ENCODE measurements at places on chromosomes 1 and 21.

DNA sequence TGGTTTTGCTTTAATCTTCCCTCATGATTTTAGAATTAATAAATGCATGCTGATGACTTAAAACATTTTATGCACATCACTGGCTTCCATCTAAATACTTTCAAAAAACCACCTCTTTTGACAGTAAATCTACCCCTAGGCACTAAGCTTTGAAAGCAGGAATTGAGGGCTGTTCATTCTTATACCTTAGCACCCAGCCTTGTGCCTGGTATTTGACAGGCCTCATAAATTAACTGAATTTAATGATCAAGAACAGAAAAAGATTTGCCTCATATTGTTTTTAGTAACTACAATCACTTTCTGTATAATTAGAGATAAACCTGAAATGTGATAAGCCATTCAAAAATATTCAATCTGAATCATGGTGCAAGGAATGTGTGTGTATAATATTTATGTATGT is 108.8 kb downstream of the DPYD start:
- DNase-seq = no peak

DNA sequence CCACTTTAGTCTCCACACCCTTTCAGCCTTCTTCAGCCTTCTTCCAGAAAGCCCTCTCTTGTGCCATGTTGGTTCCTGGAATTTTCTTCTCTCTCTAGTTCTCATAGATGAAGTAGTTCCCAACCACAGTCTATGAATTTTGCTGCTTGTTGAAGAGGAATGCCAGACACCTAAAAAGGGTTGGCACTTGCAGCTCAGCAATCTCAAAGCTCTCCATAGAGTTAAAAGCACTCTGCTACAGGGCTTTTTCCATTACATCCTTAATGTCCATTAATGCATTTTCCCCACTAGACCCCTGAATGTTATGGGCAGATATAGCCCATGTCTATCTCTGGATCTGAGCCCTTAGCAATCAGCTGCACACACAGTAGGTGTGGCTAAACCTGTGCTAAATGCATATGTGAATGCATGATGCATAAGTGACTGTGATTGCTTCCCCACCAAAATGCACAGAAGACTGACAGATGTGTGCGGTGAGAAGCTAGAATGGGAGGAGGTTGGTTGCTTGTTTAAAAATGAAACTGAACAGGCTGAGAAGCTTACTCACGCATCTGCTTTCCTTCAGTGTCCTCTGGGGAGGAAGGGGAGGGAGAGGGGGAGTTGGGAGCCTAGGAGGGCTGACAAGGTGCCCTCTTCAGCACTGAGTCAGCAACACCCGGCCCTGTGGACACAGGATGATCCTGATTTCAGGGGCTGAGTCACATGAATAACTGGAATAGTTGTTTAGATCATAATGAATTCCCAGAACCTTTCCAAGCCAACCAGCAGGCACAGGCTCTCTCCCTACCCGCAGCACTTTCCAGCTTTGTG is 146.1 kb upstream of the FGGY start:
- DNase-seq = no peak

- DNase-seq = no peak
Measured at GRCh38 chr21:38151021-38151645, 105.7 kb upstream of the KCNJ15 start.

DNA sequence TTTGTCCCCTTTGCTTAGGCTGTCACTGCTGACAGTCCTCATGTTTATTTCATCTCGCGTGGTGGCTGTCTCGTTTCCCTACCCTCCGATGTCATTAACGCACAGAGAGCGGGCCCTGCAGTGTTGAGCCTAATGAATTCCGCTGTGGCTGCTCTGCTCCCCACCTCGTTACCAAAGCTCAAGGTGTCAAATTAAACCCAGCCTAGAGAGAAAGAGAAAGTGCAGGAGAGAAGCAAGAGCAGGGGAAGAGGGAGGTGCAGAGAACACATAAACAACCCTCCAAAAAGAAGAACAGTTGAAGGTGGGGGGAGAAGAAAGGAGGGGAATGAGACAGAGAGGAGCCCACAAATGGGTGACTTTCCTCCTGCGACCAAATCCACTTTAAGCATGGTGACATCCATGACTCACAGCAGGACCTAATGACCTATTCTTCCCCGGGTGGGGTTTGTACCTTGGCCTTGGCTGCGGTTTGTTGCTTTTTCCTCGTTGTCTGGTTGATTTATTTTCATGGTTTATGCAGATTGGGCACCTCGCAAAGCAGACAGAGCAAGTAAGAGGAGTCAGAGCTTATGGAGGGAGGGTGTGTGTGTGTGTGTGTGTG is 92.5 kb downstream of the PBX1 start:
- DNase-seq = no peak

GRCh38 chr1:236273358-236273757 is 8.4 kb downstream of the ERO1B start:
- DNase-seq = no peak

DNA sequence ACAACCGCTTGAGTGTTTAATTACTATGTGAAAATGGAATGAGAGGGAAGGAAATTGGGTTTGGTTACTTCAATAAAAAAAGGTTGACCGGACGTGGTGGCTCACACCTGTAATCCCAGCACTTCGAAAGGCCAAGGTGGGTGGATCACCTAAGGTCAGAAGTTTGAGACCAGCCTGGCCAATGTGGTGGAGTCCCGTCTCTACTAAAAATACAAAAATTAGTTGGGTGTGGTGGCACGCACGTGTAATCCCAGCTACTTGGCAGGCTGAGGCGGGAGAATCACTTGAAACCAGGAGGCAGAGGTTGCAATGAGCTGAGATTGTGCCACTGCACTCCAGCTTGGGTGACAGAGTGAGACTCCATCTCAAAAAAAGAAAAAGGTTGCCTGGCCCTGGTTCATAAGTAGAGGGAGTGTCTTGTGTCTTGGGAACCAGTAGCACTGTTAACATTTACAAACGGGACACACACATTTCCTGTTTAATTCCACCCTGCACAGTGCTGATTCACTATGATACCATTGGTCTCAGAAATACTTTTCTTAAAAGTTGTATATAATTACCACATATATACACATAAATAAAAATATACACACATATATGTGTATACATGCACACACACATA is 27.6 kb upstream of the CLDN14 start:
- no peak for DNase-seq

DNA sequence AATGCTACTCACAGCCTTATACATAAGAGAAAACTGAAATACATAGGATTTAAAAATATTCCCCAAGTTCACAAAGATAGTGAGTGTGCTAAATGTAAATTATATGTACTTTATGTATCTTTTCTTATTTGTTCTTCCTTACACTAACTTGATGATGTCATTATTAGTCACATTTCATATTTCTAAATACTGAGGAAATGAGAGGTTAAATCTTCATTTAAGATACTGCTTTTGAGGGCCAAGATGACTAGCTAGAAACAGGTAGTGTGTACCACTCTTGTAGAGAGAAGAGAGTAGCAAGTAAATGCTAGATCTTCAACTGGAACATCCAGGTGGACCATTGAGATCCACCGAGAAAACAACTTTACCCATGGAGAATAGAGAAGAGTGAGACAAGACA is 29.8 kb downstream of the PYHIN1 start:
- DNase-seq = no peak

GRCh38 chr1:204255225-204255624 is 41.4 kb upstream of the GOLT1A start:
- DNase-seq = no peak

DNA sequence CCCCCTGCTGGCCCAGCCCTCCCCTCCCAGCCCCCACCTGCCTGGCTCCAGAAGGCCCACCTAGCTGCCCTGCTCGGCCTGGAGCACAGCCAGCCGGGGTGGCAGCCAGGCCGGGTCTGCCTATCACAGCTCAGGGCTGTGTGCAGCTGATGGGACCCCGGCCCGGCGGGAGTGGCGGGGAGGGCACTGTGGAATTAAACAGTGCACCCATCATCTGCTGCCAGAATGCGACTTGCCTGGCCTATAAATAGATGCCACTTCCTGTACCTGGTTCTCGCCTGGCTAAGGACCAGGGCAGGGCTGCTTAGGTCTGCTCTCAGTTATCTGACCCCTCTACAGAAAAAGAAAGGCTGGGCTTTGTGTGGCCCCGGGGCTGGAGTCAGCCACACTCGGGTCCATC is 98.2 kb upstream of the VAMP3 start:
- no peak for DNase-seq

DNA sequence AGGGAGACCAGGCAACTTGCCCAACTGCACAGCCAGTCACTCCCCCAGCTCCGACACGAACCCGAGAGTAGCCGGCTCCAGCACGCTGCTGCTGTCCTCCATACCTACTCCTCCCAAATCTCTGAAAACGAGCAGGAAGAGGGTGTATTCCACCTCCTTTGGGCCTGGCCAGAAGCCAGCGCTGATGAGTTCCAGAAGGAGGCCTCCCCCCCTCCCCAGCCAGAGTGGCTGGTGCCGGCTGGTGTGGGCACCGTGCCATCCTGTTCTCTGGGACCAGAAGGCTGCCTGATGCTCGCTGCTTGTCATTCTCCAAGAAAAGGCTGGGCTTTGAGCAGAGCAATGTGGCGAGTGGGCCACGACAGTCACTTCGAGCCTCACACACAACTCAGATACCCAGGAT is 22.2 kb downstream of the KCNN3 start:
- no peak for DNase-seq

- DNase-seq = no peak
Measured at GRCh38 chr1:25575191-25575590, 31.8 kb downstream of the LDLRAP1 start.

DNA sequence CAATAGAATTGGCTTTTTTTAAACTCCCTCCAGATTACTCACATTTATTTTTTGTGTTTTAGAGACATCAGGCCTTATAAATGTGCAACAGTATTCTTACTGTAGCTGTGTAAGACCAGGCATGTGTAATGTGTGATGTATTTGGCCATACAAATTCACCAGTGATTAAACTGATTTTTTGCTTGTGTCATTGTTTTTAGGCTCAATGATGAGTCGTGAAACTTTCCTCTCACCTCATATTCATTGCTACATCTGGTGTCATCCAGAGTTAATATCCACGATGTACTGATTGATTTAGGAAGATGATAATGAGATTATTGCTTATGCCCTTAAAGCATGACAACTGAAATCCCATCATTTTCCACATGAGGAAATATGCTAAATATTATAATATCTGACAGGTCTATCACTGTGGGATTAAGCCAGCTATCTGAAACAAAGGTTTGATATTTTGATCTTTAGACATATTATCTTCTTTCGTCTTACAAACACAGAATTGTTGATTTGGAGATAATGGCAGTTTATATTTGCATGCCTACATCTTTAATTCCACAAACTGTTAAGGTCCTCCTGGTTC is 487.9 kb downstream of the PTBP2 start:
- no peak for DNase-seq

DNA sequence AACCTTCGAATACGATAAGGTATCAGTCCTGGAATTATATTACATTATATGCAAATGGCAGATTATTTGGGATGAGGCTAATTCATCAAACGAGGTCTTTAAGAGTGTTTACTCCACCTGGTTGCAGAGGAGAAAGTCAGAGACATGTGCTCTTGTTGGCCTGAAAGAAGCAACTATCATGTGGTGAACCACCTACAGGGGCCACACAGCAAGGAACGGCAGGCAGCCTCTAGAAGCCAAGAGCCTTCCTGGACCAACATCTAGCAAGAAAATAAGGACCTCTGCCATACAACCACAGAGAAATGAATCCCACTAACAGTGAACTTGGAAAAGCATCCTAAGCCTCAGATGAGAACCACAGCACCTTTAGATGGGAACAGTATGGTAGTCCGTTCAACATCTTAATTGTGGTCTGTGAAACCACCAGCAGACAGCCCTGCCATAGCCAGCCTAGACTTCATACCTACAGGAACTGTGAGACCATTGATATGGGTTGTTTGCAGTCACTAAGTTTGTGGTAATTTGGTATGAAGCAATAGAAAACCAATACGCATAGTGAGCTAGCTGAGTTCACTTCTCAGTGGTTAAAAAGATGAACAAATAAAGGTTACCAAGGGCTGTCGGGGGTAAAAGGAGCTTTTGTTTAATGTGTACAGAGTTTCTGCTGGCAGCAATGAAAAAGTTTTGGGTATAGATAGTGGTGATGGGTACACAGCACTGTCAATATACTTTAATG is 345.7 kb upstream of the RUNX1 start:
- no peak for DNase-seq

DNA sequence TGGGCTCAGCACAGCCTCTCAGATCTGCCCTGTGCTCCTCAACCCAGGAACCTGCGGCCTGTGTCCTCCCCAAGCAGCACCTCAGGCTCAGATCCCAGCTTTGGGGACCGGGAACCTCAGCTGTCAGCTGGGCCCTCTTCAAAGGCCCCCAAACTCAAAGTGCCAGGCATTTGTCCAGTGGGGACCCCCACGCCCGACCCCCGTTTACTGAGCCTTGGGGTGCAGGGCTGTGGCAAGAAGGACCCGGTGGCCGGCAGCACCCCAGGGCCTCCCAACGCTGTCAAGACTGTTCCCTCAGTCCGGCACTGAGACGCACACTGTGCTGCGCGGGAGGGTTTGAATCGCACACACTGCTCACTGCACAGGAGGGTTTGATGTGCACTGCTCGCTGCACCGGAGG is 35.0 kb downstream of the MORN1 start:
- DNase-seq = no peak

DNA sequence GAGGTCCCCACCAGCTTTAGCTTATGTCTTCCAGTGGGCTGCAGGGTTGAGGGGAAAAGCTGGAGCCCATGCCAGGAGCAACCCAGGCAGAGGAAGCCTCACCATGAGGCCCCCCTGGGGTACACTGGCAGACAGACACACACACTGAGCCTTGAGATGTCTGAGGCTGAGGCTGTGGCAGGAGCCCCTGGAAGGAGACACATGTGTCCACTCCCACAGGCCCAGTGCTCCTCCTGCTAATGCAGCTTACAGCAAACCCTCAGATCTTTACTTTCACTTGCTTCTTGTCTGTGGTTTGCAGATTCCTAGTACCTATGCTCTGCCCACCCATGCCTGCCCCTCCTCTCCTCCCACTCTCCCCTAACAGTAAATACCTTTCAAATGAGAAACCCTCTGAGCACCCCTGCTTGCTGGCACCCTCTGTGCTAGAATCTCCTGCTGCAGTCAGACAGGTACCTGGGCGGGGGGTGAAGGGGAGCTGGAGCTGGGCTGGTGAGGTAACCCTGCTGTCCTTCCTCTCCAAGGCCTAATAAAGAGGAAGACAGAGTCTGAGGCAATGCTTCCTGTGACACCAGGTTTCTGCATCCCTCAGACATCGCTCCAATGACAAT is 63.4 kb upstream of the NEK2 start:
- no peak for DNase-seq

DNA sequence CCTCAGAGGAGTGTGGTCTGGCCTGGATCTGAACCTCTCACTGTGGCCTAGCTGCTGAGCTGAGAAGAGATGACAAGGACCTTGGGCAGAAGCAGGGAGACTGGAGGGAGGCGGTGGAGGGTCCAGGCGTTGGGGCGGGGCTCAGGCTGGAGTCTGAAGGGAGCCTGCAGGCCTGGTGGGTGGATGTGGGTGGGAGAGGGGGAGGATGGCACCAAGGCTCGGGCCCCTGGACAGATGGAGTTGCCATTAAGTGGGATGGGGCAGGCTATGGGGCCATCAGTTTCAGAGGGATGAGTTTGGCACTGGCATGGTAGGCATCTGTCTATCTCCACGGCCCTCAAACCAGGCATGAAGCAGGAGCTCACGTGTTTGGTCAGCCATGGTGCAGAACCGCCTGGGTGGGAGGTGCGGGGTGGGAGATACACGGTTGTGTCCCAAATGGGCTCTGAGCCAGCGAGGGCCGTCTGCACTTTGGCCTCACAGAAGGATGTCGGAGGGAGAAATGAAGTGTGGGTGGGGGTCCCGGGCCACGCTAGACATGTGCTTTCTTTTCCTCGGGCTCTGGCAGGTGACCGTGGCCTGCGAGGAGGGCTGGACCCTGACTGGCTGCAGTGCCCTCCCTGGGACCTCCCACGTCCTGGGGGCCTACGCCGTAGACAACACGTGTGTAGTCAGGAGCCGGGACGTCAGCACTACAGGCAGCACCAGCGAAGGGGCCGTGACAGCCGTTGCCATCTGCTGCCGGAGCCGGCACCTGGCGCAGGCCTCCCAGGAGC is 23.6 kb downstream of the PCSK9 start:
- no peak for DNase-seq

Measured in activated naive CD4-positive, alpha-beta T cell (primary cell).